Right renal cortex interstitium (tissue), 3 donors: ENCODE measurements at places on chromosomes 2 and 18.

DNA sequence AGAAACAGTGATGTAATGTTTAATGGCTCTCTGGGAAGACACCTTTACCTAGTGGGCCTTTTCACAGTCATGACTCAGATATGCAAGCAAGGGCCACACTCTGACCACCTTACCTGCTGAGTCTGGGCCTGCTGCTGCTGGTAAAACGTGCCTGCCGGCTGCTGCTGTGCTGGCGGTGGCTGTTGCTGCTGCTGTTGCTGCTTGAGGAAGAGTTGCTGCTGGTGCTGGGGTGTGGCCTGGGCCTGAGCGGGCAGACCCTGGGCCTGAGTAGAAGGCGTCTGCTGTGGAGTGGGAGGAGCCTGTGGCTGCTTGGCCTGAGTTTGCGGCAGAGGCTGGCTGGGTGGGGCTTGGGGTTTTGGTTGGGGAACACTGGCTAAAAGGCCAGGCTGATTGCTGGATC is 81.6 kb upstream of the NFU1 start:
- DNase-seq: no peak

GRCh38 chr2:52220393-52220792 is 1188.5 kb upstream of the NRXN1 start:
- no peak for DNase-seq

GRCh38 chr2:26471289-26471688 is 6.6 kb downstream of the OTOF start:
- DNase-seq: no peak

GRCh38 chr2:227862227-227862740 is 9.1 kb upstream of the DAW1 start:
- no peak for DNase-seq

GRCh38 chr2:40096360-40096759 is 317.3 kb upstream of the THUMPD2 start:
- DNase-seq: no peak

DNA sequence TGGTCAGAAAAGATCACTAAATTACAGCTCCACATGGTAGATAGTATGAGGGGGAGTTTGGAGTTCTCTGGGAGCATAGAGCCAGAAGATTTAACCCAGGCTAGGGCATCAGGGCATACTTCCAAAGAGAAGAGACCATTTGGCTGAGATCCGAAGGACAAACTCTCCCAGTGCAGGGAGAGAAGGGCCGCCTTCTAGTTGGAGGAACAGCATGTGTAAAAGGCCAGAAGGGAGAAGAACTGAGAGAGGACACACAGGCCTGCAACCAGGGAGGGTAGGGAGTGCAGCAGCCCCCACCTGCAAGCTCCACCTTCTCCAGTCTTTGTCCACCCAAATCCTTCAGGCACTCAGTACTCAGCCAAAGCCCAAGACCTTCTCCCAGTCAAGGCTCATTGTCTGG is 182.0 kb downstream of the GFPT1 start:
- no peak for DNase-seq

DNA sequence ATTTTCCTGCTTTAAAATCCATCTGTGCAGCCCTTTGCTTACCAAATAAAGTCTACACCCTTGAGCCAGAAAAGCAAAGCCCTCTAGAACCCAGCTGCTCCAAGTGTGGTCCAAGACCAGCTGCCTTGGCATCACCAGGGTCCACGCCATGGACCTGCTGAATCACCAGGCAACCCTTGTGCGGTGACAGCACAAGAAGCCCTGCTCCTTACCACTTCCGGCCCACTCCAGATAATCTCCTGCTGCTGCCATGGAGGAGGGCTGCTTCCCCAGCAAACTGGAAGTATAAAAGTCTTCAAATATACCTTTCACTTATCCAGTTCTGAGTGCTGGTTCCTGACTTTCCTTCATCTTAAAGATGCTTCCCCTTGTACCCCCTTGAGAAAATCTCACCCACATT is 106.0 kb upstream of the PKDCC start:
- no peak for DNase-seq

- DNase-seq: no peak
Measured at GRCh38 chr2:36354811-36355150, 797 bp upstream of the CRIM1 start.

DNA sequence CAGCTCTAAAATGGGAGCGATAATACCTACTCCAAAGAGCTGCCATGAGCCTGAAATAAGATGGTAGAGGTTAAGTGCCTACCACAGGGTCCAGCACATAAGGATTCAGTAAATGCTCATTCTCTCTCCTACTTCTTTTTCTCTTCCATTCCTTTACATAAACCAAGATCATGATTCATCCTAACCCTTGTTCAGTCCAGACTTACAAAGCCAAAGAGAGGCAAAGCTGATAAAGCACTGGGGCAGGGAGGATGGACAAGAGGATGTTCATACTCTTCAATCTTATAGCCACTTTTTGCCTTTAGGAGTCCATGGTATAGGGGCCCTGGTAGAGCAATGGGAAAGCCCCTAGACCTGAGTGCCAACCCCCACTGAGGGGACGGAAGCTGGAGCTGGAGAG is 75.6 kb upstream of the PKDCC start:
- no peak for DNase-seq

DNA sequence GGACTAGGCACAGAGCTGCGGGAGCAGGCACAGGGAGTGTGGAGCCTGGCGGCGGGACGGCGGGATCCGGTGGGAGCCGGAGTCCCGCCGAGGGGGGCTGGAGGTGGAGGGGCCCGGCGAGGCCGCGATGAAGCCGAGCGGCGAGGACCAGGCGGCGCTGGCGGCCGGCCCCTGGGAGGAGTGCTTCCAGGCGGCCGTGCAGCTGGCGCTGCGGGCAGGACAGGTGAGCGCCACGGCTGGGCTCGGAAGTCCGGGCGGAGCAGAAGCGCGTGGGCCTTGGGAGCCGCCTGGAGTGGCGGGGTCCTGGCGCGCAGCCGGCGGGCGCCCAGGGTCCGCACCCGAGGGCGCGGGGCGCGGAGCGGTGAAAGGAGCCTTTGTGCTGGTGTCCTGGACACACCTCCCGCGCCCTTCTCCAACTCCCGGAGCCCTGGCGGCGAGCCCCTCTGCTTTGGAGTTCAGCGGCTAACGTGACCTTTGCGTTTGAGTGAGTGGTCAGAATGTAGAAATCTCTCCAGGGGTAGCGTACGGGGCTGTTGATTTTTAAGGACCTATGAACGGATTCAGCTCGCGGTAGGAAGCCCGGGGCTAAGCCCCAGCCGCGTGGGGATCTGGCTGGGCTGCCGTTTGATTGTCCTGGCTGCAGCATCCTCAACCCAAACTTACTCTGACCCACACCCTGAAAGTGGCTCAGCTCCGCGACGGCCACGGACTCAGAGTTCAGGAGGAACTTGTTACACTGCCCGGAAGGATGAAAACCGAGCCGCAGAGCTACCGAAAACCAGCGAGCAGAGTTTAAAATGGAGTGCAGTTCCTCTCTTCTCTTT is 448 bp downstream of the IMPA2 start:
- no peak for DNase-seq

DNA sequence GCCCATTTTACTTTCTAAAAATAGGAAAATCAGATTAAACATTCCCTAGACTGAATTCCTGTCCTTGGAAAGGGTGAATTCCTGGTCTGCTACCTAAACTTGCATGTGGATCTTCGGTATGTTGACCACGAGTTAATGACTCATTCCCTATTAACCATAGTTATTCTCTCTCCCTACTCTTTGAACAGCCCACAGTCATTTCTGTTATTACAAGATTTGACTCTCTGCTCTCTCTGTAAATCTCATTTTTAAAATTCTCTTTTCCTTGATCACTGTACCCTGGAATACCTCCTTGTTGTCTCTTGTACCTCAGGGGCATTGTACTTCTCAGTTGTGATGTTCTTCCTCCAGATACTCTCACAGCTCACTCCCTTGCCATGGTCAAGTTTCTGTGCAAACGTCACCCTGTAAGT is 92.0 kb upstream of the GULP1 start:
- DNase-seq: no peak

GRCh38 chr2:220887271-220887870 is 684.7 kb downstream of the EPHA4 start:
- DNase-seq: no peak
